NCI-H1417 (cell line): ENCODE measurements at places on chromosomes 5 and 9.

GRCh38 chr5:76083555-76084495, 642 bp downstream of the SV2C start:
- peak; percentile 11 for DNase-seq

DNA sequence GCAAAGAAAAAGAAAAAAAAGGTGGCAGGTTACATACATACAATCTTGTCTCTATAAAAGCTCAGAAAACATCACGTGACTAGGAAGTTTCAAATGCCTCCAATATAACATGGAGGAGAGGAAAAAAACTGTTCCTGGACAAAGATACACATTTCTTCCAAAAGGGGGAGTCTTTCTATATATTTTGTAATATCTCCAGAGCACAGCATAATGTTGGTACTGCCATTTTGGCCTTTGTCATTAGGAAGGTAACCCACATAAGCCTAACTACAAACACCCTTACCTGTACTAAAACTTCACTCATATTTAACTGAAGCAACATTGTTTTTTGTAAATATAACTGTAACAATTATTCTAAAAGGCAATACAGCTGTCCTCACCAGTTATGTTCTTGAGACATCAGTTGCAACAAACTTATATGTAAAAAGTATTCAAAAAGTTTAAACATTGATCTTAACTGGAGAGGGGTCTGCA, 1.2 kb upstream of the BTF3 start:
- no peak for DNase-seq

DNA sequence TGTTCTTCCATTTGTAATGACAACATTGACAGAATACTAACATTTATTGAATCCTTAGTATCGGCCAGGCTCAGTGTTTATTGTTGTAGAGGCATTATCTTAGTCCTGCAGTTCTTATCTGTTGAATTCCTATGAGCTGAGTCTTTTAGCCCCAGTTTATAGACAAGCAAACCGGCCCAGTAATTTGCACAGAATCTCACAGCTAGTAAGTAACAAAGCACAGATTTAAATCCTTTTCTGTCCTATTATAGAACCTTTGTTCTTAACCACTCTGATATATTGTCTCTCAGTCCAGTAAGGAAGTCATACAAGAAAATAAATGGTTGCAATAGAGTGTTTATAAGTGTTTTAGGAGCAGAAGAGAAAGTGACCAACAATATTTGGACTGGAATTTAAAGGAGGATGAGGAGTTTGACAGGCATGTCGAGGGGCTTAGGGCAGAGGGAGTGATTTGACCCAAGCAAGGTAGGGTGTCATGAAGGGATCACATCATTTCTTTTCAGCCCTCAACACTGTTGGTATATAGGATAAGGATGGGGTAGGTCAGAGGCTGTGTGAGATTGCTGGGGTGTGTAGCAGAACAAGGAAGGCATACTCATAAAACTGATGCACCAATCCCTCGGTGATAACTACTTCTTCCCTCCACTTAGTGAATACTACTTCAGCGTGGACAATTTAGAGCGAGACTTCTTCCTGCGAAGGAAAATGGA, 39.5 kb downstream of the LARP1 start:
- no peak for DNase-seq

GRCh38 chr9:72412483-72413040, 47.6 kb upstream of the ZFAND5 start:
- DNase-seq, result no peak

GRCh38 chr9:89999534-90000370, 394.9 kb downstream of the GADD45G start:
- DNase-seq, result peak; percentile 86

- no peak for DNase-seq
Observed at GRCh38 chr9:93064392-93065134, 6.1 kb downstream of the SUSD3 start.

DNA sequence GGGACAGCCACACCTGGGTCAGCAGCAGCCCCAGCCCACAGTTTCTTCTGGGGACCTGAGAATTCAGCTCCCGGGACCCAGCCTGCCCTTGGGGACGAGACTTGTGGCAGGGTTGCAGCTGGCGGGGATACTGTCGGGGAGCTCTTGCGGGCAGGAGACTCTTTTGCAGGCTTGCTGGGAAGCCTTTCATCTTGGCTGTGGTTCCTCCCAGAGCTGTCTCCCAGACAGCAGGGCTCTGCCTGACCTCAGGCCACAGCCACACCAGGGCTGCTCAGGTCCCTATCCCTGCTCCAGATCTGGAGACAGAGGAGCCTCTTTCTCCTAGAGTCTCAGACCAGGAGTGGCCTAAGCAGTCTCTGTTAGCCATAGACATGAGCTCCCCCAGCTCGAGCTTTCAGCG, 4.7 kb upstream of the MYMK start:
- DNase-seq, result no peak

DNA sequence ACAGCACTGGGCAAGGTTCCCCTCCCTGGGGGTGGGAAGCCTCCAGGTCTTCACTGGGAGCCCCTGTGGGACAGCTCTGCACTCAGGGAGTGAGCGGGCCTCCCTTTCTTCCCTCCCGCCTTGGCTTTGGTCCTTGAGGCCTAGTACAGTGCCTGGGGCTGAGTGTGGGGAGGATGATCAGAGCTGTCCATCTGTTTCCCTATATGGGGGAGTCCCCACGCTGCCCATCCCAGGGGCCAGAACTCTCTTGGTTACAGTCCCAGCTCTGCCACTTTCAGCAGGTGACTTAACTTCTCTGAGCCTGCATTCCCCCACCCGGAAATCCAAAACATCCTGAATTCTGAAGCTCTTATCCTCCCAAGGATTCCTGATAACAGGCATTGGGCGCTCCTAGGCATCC, 42.6 kb downstream of the DAB2IP start:
- DNase-seq, result no peak

- no peak for DNase-seq
Observed at GRCh38 chr5:138663009-138663408, 87.8 kb upstream of the HSPA9 start.

- DNase-seq, result no peak
Observed at GRCh38 chr5:107090506-107090905, 580.2 kb downstream of the EFNA5 start.

DNA sequence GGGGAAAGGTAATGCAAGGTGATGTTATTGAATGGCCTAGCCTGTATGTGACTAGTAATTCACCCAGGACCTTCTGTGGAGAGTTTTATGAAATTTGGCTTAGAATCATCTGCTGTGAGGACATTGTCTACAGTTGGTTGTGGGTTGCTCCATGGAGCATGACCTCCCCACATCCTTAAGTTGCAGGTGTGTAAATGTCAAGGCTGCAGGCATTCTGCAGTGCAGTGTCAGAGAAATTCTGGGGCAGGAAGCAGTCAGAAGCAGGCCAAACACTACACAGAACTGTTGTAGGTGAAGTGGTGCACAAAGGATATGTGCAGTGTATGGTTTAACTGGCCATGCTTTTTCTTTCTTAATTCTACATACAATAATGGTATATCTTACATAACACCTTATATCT, 588.3 kb downstream of the EBF1 start:
- DNase-seq, result no peak
